ENCODE measurements at places on chromosomes 1 and 21. TPM values are rescaled to one million over a fixed set of nuclear protein-coding genes. Genes with fewer than 3 reads are reported as not detected.

GRCh38 chr1:84301785-84302385 lies 377 bp downstream of the SAMD13 start:
- H3K36me3 ChIP-seq, result no peaks in the 10 kb centered on the region
- peaks cover 25% of the 10 kb centered on the region for H3K4me1 ChIP-seq
- peak overlapping the region; percentile 21 for H3K4me3 ChIP-seq
- H3K27me3 ChIP-seq, result peaks cover 5% of the 10 kb centered on the region
- no peak for DNase-seq
- H3K27ac ChIP-seq, result no peak overlapping the region

- no peak for DNase-seq
- H3K4me3 ChIP-seq, result no peak overlapping the region
- no peaks in the 10 kb centered on the region for H3K4me1 ChIP-seq
- no peak overlapping the region for H3K27ac ChIP-seq
Observed at GRCh38 chr1:95371666-95372282, 137.8 kb downstream of the RWDD3 start.

GRCh38 chr1:205748403-205749233 lies 1.4 kb downstream of the NUCKS1 start:
- H3K4me3 ChIP-seq, result peak overlapping the region; percentile 71
- H3K27ac ChIP-seq, result peak overlapping the region; percentile 68
- H3K27me3 ChIP-seq, result no peaks in the 10 kb centered on the region
- peaks cover 7% of the 10 kb centered on the region for H3K36me3 ChIP-seq
- DNase-seq, result no peak

DNA sequence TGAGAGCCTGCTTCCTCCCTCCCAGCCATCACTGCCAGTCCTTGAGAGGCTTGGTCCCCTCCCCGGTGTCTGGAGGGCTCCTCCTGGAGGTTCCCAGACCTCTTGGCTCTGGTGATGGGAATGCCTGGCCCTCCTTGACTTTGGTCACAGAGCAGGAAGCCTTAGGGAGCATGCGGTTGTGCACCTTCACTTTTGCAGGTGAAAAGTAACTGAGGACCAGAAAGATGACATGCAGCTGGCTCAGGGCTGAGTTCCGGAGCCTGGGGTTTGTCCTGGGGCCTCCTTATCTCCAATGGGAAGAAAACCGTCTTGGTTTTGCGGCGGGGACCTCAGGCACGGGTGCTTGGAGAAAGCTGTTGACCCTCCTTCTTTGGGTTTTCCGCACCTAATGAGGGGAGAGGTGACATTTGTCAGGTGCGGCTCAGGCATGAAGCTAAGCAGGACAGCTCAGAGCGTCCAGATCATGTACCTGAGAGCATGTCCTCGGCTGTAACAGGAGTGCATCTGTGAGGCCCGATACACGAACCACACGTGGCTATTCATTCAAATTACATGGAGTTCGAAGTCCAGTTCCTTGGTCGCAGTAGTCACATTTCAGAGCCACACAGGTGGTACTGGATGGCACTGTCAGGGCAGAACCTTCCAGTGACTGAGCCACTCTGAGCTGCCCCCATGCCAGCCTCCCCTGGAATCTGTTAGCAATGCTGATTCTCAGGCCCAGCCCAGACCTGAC lies 608 bp upstream of the MX2 start:
- peak overlapping the region; percentile 89 for H3K4me3 ChIP-seq
- H3K27me3 ChIP-seq, result no peaks in the 10 kb centered on the region
- DNase-seq, result no peak

DNA sequence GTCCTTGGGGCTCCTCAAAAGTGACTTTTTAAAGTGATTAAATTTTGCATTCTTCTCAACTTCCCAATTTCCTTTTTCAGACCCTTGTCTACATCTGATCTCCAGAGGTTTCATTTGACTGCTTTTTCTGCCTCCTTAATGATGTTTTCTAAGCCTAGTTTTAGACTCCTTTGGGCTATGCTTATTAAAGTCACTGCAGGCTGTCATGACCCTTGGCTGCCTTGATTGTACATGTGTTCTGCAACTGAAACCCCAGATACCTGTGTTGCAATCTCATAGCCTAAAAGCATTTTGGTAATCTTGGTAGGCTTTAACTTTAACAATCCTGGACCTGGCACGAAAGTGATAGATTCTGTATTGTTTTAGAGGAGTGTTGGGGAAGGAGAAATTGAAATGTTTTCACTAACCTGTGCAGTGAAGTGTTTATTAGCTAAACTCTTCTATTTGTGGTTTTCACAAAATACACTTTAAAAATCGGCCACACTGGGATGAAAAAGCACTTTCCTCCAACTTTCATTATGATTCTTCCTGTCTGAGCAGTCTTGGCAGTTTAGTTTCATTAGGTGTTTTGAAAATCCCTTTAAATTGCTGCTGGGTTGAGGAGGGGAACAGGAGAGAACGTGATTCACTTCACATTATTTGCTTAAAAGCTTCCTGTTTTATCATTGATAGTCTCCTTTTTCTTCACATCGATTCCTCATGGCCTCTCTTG lies 4.9 kb downstream of the MACO1 start:
- no peaks in the 10 kb centered on the region for H3K27me3 ChIP-seq
- H3K27ac ChIP-seq, result peak overlapping the region; percentile 1
- H3K4me1 ChIP-seq, result peaks cover 17% of the 10 kb centered on the region
- no peak overlapping the region for H3K4me3 ChIP-seq

DNA sequence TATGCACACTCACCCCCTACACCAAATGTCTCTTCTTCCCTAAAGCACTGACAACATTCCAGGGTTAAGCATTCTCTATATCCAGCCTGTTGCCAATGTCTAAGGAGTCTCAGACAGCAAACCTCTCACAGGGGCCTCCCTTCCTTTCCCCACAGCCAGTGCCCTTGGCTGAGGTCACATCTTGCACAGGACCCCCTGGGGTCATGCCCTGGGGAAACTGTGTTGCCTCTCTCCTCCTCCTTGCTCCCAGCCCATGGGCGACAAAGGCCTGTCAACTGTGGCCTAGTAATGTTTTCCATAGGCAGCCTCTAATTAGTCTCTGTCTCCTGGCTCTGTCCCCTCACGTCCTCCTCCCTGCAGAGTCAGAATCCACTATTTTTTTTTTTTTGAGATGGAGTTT lies 54.6 kb downstream of the NENF start:
- no peaks in the 10 kb centered on the region for H3K27me3 ChIP-seq
- H3K4me1 ChIP-seq, result no peaks in the 10 kb centered on the region

DNA sequence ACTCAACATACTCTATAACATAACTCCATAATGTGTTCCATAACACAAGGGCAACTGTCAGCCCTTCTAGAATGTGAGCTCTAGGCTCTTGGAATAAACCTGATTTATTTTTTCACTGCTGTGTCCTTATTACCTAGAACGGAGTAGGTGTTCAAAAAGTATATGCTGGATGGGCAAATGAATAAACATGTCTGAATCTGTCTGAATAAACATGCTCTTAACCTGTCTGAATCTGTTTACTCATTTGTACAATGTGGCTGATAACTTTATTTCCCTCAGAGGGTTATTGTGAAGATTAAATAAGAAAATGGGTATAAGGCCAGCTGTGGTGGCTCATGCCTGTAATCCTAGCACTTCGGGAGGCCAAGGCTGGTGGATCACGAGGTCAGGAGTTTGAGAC lies 42.3 kb downstream of the AZIN2 start:
- H3K4me1 ChIP-seq, result peaks cover 16% of the 10 kb centered on the region
- H3K27me3 ChIP-seq, result no peaks in the 10 kb centered on the region
- H3K36me3 ChIP-seq, result no peaks in the 10 kb centered on the region
- H3K27ac ChIP-seq, result no peak overlapping the region

- DNase-seq, result no peak
- no peaks in the 10 kb centered on the region for H3K27me3 ChIP-seq
- H3K36me3 ChIP-seq, result no peaks in the 10 kb centered on the region
- H3K4me3 ChIP-seq, result no peak overlapping the region
- H3K27ac ChIP-seq, result no peak overlapping the region
Observed at GRCh38 chr1:17340358-17340757, 31.6 kb upstream of the PADI6 start.

DNA sequence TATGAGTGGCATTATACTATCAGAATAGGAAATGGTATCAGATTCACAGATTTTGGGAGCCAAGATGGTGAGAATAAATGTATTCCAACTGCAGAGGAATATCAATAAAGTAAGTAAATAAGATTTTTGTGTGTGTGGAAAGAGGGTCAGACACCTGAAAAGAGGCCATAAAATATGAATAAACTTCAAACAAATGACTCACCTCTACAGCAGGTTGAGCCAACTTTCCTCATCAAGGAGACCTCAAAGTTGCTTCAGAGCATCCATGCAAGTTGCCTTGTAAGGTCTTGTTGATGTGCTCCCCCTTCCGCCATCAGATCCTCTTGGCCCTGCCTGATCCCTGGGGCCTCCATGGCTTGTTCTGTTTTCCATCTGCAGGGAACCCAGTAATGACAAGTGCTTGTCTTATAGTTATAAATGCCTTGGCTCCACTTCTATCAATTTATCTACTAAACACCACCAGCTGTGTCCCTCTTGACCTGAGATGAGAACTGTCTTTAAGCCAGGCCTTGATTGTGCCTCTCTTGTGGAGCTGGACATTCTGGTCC lies 775.6 kb downstream of the LTN1 start:
- H3K36me3 ChIP-seq, result no peaks in the 10 kb centered on the region
- no peak overlapping the region for H3K4me3 ChIP-seq
- no peaks in the 10 kb centered on the region for H3K27me3 ChIP-seq
- H3K4me1 ChIP-seq, result no peaks in the 10 kb centered on the region
- DNase-seq, result no peak
- H3K27ac ChIP-seq, result no peak overlapping the region

DNA sequence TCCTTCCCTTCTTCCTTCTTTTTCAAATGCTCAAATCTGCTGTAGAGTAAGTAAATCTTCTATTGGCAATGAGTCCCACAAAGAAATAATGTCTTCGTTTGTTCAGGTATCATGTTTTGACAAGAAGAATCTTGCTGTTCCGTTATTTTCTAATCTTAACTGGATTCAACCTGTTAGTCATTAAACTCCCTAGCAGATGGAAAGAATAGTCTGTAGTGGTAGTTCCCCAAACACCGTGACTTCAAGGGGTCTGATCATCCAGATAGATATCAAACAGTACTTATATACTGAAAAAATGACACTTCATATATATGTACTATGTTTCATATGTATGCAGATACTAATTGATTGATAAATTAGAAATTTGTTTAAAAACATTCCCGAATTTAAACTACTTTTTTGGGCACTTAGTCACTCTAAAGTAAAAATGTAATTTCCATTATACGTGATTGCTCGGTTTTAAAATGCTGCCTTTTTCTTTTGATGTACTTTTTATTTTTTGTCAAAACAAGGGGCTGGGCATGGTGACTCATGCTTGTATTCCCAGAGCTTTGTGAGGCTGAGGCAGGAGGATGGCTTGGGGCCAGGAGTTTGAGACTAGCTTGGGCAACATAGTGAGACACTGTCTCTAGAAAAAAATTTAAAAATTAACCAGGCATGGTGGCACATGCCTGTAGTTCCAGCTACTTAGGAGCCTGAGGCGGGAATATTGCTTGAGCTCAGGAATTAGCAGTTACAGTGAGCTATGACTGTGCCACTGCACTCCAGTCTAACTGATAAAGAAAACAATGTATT lies 335.7 kb upstream of the SNX7 start:
- H3K27me3 ChIP-seq, result no peaks in the 10 kb centered on the region
- DNase-seq, result no peak
- H3K4me3 ChIP-seq, result no peak overlapping the region
- H3K36me3 ChIP-seq, result no peaks in the 10 kb centered on the region
- peaks cover 5% of the 10 kb centered on the region for H3K4me1 ChIP-seq
- no peak overlapping the region for H3K27ac ChIP-seq

Gene KRTAP12-3
- not detected for total RNA-seq

Gene GABPB2
- total RNA-seq, result 23.7 TPM

Gene GJA5
- not detected for total RNA-seq

Gene LCE2B
- total RNA-seq, result not detected

Gene HRNR
- total RNA-seq, result not detected

Gene RSPO1
- total RNA-seq, result not detected

Gene YOD1
- total RNA-seq, result 17.9 TPM

Gene PLA2G2A
- total RNA-seq, result not detected

Gene OR2L5
- total RNA-seq, result not detected

Gene DYNLT5
- total RNA-seq, result not detected

Gene SPRR5
- total RNA-seq, result not detected
